ENCODE measurements at places on chromosomes 5 and 9.

DNA sequence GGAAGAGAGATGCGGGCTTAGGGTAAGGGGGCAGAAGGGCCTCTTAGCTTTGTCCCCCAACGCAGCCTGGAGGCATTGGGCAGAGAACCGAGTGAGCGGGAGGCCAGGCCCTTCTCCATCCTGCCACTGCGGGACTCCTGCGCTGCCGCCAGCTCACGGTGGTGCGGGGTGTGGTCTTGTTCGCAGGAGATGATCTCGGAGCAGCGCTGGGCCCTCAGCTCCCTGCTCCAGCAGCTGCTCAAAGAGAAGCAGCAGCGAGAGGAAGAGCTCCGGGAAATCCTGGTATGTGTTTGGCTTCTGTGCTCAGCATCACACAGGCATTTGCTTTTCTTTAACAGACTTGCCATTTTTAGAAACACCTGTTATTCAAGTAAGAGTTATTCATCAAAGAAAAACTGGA is 41.3 kb downstream of the LRSAM1 start:
- no peak for DNase-seq

GRCh38 chr9:111909444-111909843 is 12.8 kb downstream of the UGCG start:
- DNase-seq: no peak

- no peak for DNase-seq
These were observed 5.3 kb downstream of the BRD3 start for GRCh38 chr9:134062461-134063087.

- no peak for DNase-seq
These were observed 36.3 kb downstream of the SPATA31D1 start for GRCh38 chr9:82024908-82025307.

DNA sequence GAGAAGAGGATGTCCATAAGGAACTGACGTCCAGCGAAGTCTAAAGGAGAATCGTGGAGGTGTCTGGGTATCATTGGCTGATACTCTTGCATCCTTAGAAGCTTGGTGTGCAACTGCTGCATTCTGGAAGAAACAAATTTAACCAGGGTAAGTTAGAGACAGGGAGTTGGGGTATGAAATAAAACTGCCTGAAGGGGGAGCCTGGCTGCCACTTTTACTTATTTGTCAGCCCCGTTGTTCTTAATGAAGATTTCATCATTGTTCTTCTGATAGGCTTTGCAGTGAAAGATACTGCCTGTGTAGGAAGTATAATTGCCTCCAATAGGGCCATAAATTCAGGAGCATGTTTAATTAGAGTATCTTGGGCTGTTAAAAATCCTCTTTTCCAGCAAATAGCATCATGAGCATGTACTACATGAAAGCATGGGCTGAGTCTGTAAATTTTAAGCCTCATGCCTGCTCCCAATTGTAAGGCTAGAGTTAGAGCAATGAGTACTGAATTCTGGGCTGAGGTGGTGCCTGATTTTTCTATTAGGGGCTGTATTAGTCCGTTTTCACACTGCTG is 1264.5 kb upstream of the ACO1 start:
- no peak for DNase-seq

DNA sequence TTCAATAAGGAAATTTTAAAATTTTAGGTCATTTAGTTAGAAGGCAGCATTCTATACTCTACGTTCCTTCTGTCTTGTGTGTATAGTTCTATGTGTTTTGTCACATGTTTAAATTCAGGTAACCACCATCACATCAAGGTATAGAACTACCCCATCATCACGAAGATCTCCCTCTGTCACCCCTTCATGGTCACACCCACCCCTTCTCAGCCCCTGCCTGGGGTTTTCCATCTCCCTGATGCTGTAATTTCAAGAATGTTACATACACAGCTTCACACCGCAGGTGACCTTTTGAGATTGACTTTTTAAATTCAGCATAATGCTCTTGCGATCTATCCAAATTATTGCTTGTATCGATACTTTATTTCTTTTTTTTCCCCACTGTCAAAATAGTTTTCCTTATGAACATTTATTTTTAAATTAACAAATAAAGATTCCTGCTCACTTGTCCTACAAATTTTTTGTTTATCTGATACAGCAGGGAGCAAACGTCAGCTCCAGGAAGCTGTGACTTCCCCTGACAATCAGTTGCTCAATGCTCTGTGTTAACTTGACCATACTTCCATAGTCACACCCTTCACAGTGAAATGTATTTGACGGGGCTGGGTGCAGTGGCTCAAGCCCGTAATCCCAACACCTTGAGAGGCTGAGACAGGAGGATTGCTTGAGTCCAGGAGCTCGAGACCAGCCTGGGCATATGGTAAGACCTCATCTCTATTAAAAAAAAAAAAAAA is 10.2 kb downstream of the BTNL8 start:
- DNase-seq: no peak

DNA sequence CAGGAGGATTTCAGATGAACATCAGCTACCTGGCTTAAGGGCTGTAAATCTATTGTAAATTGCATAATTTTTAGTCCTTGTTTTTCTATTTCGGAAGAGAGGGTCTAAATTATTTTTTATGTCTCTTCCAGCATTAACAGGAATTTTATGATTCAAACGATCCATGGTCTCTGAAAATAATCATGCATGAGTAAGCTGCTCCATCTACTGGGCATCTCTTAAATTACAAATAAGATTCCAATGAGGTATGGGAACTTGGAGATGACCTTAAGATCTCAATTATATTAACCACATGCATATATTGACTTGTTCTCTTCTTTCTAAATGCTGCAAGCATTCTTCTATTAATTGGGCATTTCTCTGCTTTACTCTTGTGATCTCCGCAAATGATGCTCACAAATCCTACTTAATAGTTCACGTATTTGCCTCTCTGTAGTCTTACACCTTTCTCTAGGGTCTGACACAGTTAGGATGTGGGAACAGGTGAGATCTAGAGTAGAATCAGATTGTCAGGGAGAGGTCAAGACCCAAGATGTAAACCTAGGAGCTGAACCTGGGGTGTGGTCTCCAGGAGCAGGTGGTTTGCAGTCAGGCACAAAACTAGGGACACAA is 86.9 kb downstream of the NUDT12 start:
- DNase-seq: no peak

GRCh38 chr5:180563994-180564393 is 27.3 kb downstream of the SCGB3A1 start:
- DNase-seq: peak; percentile 18

DNA sequence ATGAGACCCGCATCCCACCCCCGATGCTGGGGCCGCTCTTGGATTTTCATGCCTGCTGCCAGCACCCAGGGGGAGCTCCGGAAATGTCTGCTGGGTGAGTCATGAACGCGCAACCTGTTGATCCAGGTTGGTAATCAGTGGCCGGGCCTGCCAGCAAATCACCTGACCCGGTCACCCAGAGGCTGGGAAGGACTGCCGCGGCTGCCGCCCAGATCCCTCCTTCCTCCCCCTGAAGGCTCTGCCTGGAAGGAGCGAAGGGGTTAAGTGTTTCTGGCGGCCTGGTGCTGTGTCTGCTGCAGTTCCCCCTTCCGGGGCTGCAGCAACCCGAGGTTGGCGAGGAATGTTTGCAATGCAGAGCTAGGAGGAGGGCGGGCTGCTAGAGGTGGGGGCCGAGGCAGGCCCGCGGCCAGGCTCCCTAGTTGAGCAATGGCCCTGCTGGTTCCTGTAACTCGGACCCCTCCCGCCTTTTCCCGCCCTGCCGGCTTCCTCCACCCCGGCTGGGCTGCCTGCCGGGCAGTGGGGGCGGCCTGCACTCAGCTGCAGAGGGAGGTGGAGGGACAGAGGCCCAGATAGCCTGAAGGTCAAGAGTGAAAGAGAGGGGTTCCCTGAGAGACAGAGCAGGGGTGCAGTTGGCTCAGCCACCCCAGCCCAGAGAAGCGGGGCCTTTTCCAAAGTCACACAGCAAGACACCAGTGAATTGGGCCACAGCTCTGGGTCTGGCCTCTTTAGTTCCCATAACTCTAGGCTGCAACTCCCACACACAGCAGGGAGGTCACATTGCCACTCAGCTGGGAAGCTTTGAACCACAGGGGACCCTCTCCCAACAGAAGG is 156.3 kb upstream of the IER5L start:
- no peak for DNase-seq

GRCh38 chr9:129287619-129288305 is 109.7 kb upstream of the IER5L start:
- no peak for DNase-seq

DNA sequence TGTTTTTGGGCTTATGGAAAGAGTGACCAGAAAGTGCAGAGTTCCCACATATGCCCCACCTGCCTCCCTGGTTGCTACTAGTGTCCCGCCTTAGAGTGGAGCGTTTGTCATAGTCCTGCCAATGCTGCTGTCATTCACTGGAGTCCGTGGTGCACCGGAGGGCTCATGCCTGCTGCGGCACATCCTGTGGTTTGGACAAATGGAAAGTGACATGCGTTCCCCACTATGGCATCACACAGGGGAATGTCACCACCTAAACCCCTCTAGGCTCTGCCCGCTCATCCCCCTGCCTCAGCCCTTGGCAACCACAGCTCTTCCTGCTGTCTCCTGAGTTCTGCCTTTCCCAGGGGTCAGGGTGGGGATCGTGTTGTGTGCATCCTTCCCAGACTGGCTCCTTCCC is 29.2 kb downstream of the IRX4 start:
- DNase-seq: no peak

DNA sequence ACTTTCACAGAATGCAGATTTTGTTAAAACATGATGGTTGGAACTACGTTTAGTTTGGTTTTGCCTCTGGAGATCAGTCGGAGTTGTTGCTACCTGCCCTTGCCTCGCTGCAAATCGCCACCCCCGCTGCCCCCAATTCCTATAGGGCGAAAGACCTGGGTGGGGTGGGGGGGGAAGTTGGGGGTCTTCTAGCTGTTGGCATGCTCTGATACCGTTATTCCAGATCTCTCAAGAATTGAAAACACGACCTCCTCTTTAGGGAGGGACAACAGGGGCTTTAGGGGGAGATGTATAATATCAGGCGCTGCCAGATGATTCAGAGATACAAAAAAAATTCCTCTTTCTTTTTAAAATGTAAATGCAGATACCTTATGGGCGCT is 36.4 kb upstream of the NFIB start:
- DNase-seq: no peak

All from stimulated activated CD8-positive, alpha-beta memory T cell treated with anti-CD3 and anti-CD28 coated beads, Interleukin-15, amount 100 ng/mL, for 48 hours (primary cell).